Common myeloid progenitor, CD34-positive (primary cell): ENCODE measurements at places on chromosomes 7 and 10.
A peak's percentile ranks its signal among the peaks of the same experiment; 100 is the strongest.

GRCh38 chr10:22159180-22159579, 58.6 kb downstream of the EBLN1 start:
- peak; percentile 50 for DNase-seq
- no peaks in the 10 kb centered on the region for H3K36me3 ChIP-seq
- H3K4me3 ChIP-seq, result peak overlapping the region; percentile 63
- no peaks in the 10 kb centered on the region for H3K27me3 ChIP-seq
- peaks cover 20% of the 10 kb centered on the region for H3K4me1 ChIP-seq

GRCh38 chr7:93992421-93993110, 11.6 kb downstream of the BET1 start:
- no peak for DNase-seq
- H3K4me3 ChIP-seq, result no peak overlapping the region
- no peaks in the 10 kb centered on the region for H3K27me3 ChIP-seq
- H3K4me1 ChIP-seq, result no peaks in the 10 kb centered on the region

- no peaks in the 10 kb centered on the region for H3K36me3 ChIP-seq
- no peak for DNase-seq
- peaks cover 8% of the 10 kb centered on the region for H3K4me1 ChIP-seq
- H3K27me3 ChIP-seq, result peaks cover 18% of the 10 kb centered on the region
- H3K4me3 ChIP-seq, result no peak overlapping the region
- no peak overlapping the region for H3K27ac ChIP-seq
Observed at GRCh38 chr7:158586499-158587161, 993 bp downstream of the PTPRN2 start.

DNA sequence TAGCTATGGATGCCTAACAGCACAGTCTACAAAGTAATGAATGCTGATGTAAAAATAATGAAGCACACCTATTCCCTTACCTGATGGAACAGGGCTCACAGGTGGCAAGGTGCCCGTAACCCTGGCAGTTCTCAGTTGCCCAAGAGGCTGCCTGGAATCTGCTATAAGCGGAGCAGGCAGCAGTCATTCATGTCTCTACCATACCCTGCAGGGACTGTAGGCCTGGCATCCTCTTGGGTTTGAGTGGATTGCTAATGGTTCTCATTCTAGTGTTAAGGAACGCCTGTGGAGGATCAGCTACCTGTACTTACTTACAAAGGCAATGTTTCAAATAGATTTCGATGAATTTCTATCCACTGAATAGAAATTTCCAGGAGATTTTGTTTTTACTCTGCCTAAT, 38.4 kb downstream of the BAIAP2L1 start:
- H3K27me3 ChIP-seq, result no peaks in the 10 kb centered on the region
- H3K4me1 ChIP-seq, result peaks cover 3% of the 10 kb centered on the region
- H3K36me3 ChIP-seq, result no peaks in the 10 kb centered on the region
- DNase-seq, result no peak
- no peak overlapping the region for H3K27ac ChIP-seq

GRCh38 chr7:77426052-77426404, 9.9 kb upstream of the GSAP start:
- no peaks in the 10 kb centered on the region for H3K36me3 ChIP-seq
- no peak for DNase-seq
- peaks cover 10% of the 10 kb centered on the region for H3K4me1 ChIP-seq
- no peaks in the 10 kb centered on the region for H3K27me3 ChIP-seq

GRCh38 chr10:73529089-73529832, 33.4 kb upstream of the PPP3CB start:
- peak; percentile 89 for DNase-seq
- no peak overlapping the region for H3K4me3 ChIP-seq
- H3K27ac ChIP-seq, result no peak overlapping the region
- peaks cover 4% of the 10 kb centered on the region for H3K36me3 ChIP-seq
- H3K27me3 ChIP-seq, result no peaks in the 10 kb centered on the region

GRCh38 chr10:49114718-49115014, 656 bp downstream of the VSTM4 start:
- DNase-seq, result no peak
- no peaks in the 10 kb centered on the region for H3K36me3 ChIP-seq
- H3K4me3 ChIP-seq, result peak overlapping the region; percentile 57
- no peak overlapping the region for H3K27ac ChIP-seq

DNA sequence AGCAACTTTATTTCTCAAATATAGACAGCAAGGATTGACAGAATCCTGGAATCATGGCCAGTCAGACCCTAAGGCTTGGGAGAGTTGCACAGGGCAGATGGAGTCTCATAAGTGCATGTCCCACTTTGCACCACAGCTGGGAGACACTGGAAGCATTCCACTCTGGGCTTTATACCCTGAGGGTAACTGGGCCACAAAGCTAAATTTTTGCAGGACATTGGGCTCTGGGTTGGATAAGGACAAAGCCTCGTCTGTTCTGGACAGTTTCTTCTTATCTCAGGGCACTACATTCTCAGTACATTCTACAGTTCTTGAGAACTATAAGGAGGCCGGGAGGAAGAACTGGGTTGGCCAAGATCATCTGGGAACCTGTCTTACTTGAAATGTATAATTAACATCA, 158.3 kb upstream of the IGFBP3 start:
- H3K4me1 ChIP-seq, result no peaks in the 10 kb centered on the region
- H3K27me3 ChIP-seq, result no peaks in the 10 kb centered on the region
- H3K36me3 ChIP-seq, result no peaks in the 10 kb centered on the region
- H3K4me3 ChIP-seq, result no peak overlapping the region
- no peak overlapping the region for H3K27ac ChIP-seq

DNA sequence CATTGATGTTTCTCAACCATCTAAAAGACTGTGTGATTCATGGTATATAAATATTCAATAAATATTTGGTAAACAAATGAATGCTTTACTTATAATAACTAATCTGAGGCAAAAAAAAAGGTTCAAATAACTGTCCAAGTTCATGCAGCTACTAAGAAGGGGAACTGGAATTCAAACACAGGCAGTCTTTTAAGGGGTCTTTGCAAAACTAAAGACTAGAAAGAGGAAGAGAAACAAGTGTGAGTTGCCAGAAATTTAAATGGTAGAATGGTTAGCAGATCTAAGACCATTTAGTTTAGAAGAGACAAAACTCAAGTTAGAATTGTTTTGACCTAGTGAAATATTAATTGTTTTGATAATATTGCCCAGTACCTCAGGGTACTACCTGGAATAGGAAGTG, 642.0 kb upstream of the LRRN3 start:
- no peaks in the 10 kb centered on the region for H3K4me1 ChIP-seq
- no peaks in the 10 kb centered on the region for H3K36me3 ChIP-seq
- no peaks in the 10 kb centered on the region for H3K27me3 ChIP-seq
- H3K4me3 ChIP-seq, result no peak overlapping the region
- H3K27ac ChIP-seq, result no peak overlapping the region

DNA sequence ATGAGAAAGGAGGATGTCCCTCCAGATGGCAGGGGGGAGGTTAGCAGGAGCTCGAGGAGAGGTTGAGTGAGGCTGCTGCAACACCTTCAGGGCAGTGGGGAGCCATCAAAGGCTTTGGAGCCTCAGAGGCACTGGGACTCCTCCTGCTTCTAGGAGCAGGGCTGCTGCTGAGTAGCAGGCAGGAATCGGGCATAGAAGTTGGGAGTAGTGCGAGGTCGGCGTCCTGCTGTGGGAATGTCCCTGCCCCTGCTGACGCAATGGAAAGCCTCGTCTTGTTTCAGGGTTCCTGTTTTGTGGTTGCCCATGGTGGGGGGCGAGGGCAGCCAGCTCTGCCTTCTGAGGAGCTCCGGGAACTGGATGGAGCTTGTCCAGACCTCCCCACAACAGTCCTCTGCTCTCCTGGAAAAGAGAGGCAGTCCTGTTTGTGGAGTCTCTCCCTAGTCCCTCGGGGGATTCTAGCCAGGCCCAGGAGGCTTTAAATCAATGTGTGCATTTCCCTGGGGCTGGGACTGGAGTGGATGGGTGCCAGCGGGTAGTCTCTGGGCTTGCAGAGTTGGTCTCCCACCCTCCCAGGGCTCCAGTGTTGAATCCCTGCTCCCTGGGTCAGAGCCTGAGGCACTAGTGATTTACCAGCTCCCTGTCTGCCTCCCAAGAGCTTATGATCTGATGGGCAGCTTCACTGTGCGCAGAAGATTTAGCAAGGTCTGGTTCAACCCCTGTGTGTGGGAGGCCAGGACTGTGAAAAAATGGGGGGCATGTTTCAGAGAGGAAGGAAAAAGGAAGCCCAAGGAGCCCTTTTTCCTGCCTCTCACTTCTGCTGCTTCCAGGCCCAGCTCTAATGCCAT, 98.7 kb upstream of the PPIF start:
- H3K4me3 ChIP-seq, result no peak overlapping the region
- peaks cover 19% of the 10 kb centered on the region for H3K4me1 ChIP-seq
- peaks cover 77% of the 10 kb centered on the region for H3K36me3 ChIP-seq
- peak; percentile 75 for DNase-seq
- peak overlapping the region; percentile 51 for H3K27ac ChIP-seq

DNA sequence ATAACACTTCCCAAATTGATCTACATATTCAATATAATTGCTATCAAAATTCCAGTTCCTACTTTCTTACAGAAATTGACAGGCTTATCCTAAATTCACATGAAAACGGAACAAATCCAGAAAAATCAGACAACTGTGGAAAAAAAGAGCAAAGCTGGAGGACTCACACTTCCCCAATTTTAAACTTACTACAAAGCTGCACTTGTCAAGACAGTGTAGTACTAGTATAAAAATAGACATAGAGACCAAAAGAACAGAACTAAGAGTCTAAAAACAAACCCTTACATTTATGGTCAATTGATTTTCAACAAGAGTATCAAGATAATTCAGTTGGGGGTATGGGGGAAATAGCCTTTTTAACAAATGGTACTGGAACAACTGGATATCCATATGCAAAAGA, 27.5 kb downstream of the LMBR1 start:
- no peaks in the 10 kb centered on the region for H3K4me1 ChIP-seq
- no peaks in the 10 kb centered on the region for H3K27me3 ChIP-seq
- H3K27ac ChIP-seq, result no peak overlapping the region
- H3K36me3 ChIP-seq, result peaks cover 27% of the 10 kb centered on the region

- peak overlapping the region; percentile 6 for H3K27ac ChIP-seq
- no peaks in the 10 kb centered on the region for H3K27me3 ChIP-seq
- no peaks in the 10 kb centered on the region for H3K36me3 ChIP-seq
- peak; percentile 95 for DNase-seq
- peaks cover 45% of the 10 kb centered on the region for H3K4me1 ChIP-seq
- no peak overlapping the region for H3K4me3 ChIP-seq
Observed at GRCh38 chr10:104351061-104351702, 2.5 kb upstream of the CFAP58 start.

DNA sequence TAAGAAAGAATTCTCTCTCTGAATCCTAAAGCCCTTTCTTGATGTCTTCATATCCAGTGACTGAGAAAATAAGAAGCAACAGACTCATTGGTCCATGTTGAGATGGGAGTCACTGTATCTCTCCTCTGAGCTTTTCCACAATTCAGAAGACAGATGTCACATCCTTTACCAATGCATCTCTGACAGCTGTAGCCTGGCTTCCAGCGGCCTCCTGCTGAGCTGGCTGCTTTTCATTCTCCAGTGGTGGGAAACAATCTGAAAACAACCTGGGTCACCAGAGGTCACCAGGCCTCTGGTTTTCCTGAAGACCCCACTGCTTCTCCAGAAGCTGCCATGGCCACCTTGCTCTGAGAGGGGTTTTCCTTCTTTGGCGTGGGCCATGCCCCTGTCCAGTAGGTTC, 18.3 kb upstream of the RPA3 start:
- no peaks in the 10 kb centered on the region for H3K27me3 ChIP-seq
- DNase-seq, result no peak
- H3K4me1 ChIP-seq, result no peaks in the 10 kb centered on the region
- no peak overlapping the region for H3K4me3 ChIP-seq

- peaks cover 4% of the 10 kb centered on the region for H3K4me1 ChIP-seq
- H3K27ac ChIP-seq, result no peak overlapping the region
- H3K4me3 ChIP-seq, result no peak overlapping the region
- no peaks in the 10 kb centered on the region for H3K27me3 ChIP-seq
Observed at GRCh38 chr7:151299940-151300645, 41.5 kb upstream of the NUB1 start.

DNA sequence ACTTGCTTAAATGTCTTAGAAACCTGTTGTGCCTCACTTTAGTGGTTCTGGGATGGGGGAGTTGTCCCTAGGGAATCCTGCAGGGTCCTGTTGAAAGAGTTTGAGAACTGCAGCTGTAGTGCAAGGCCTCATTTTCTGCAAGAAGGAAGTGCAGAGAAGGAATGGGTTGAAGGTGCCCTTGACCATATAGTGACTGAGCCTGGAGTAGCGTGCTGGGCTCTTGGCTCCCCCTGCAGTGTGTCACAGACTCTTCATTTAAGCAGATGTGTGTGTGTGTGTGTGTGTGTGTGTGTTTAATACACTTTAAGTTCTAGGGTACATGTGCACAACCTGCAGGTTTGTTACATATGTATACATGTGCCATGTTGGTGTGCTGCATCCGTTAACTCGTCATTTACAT, 92.2 kb downstream of the GRK5 start:
- no peak overlapping the region for H3K4me3 ChIP-seq
- peaks cover 14% of the 10 kb centered on the region for H3K4me1 ChIP-seq
- peak; percentile 36 for DNase-seq

- no peak for DNase-seq
- no peak overlapping the region for H3K27ac ChIP-seq
- peaks cover 85% of the 10 kb centered on the region for H3K27me3 ChIP-seq
Observed at GRCh38 chr10:538895-539294, 150.6 kb downstream of the DIP2C start.

DNA sequence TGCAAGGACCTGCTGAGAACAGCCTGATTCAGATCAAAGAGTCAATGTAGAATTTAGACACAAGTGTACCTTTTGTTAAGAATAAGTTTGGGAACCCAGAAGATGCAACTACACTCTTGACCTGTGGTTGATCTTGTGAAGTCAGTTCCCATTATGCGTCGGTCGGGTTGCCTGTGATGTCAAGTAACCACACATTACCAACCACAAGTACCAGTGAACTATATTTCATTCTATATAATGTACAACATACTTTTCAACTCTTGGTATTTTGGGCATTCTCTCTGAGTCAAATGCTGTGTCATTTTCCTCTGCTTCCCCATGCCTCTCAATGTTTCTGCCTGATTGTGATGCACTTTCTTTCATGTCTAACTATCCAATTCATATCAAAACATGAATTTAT, 426.2 kb downstream of the ETV1 start:
- H3K27ac ChIP-seq, result no peak overlapping the region
- H3K4me3 ChIP-seq, result no peak overlapping the region
- H3K4me1 ChIP-seq, result no peaks in the 10 kb centered on the region
- H3K36me3 ChIP-seq, result no peaks in the 10 kb centered on the region
- no peaks in the 10 kb centered on the region for H3K27me3 ChIP-seq
- DNase-seq, result no peak

- no peaks in the 10 kb centered on the region for H3K27me3 ChIP-seq
- peaks cover 67% of the 10 kb centered on the region for H3K4me1 ChIP-seq
- peak; percentile 81 for DNase-seq
Observed at GRCh38 chr7:157404845-157405481, 68.2 kb downstream of the DNAJB6 start.
